ENCODE measurements at places on chromosomes 1 and 21. TPM values are rescaled to one million over a fixed set of nuclear protein-coding genes. Genes with fewer than 3 reads are reported as not detected.

The MARK1 gene
- polyA plus RNA-seq: 0.59 TPM

The RHD gene
- polyA plus RNA-seq: not detected

The NGF gene
- 2.1 TPM for polyA plus RNA-seq

The NT5C1A gene
- not detected for polyA plus RNA-seq

The JAM2 gene
- 1.6 TPM for polyA plus RNA-seq

The PPIE gene
- 53.2 TPM for polyA plus RNA-seq

The LEFTY1 gene
- polyA plus RNA-seq: 0.06 TPM

The PRELP gene
- 4.9 TPM for polyA plus RNA-seq

The RCSD1 gene
- polyA plus RNA-seq: 103 TPM

The AGMAT gene
- polyA plus RNA-seq: 4.2 TPM

The EDN2 gene
- not detected for polyA plus RNA-seq

The PDZK1IP1 gene
- 8.3 TPM for polyA plus RNA-seq

The CYP4A22 gene
- polyA plus RNA-seq: not detected

The C1QTNF12 gene
- 1.4 TPM for polyA plus RNA-seq

The RHOU gene
- polyA plus RNA-seq: 6.2 TPM

The VWA5B1 gene
- not detected for polyA plus RNA-seq

The CCDC27 gene
- not detected for polyA plus RNA-seq

The LINGO4 gene
- polyA plus RNA-seq: 0.04 TPM

The MATN1 gene
- 0.06 TPM for polyA plus RNA-seq

The PDE9A gene
- polyA plus RNA-seq: 7.9 TPM

The NOS1AP gene
- not detected for polyA plus RNA-seq

All from spleen (tissue), 13 donors.